ENCODE measurements at places on chromosomes 4 and X. TPM values are rescaled to one million over a fixed set of nuclear protein-coding genes. Genes with fewer than 3 reads are reported as not detected.

TGIF2LX gene
- not detected for total RNA-seq

ING2 gene
- 9.8 TPM for total RNA-seq

CD38 gene
- total RNA-seq, result 13.5 TPM

AVPR2 gene
- not detected for total RNA-seq

ENPP6 gene
- not detected for total RNA-seq

EREG gene
- total RNA-seq, result 10.2 TPM

PPARGC1A gene
- total RNA-seq, result 0.12 TPM

ARHGEF38 gene
- not detected for total RNA-seq

SASH3 gene
- total RNA-seq, result not detected

SNCA gene
- 0.25 TPM for total RNA-seq

TLR8 gene
- total RNA-seq, result not detected

XAGE2 gene
- total RNA-seq, result not detected

SFRP2 gene
- total RNA-seq, result 0.05 TPM

TLR1 gene
- total RNA-seq, result 0.22 TPM

EPGN gene
- total RNA-seq, result not detected

MAP7D2 gene
- total RNA-seq, result 6.6 TPM

BMPR1B gene
- total RNA-seq, result 6.3 TPM

STATH gene
- total RNA-seq, result not detected

POU3F4 gene
- not detected for total RNA-seq

FAM114A1 gene
- total RNA-seq, result 30.8 TPM

AMTN gene
- not detected for total RNA-seq

MID1IP1 gene
- 34.9 TPM for total RNA-seq

PRR32 gene
- total RNA-seq, result not detected

GPR173 gene
- 0.02 TPM for total RNA-seq

TMSB15C gene
- 0.14 TPM for total RNA-seq

NUDT6 gene
- 7.2 TPM for total RNA-seq

IL2RG gene
- total RNA-seq, result not detected

TCEAL8 gene
- total RNA-seq, result 30.5 TPM

BTC gene
- total RNA-seq, result 1.1 TPM

Data from A549 treated with Hydrocortisone at 1 μM for 4 hours (cell line).